Thyroid gland (tissue), 4 donors: ENCODE measurements at places on chromosomes 3 and 15. TPM values are rescaled to one million over a fixed set of nuclear protein-coding genes. Genes with fewer than 3 reads are reported as not detected.

Gene SPATA12
- total RNA-seq = not detected

Gene MASP1
- 6.2 TPM for total RNA-seq

- H3K27ac ChIP-seq = peak overlapping the region; percentile 14
- H3K27me3 ChIP-seq = no peaks in the 10 kb centered on the region
- H3K4me3 ChIP-seq = no peak overlapping the region
- H3K36me3 ChIP-seq = no peaks in the 10 kb centered on the region
These were observed 66.0 kb downstream of the FLNB start for GRCh38 chr3:58074116-58074715.

GRCh38 chr3:26474706-26475105 lies 147.9 kb upstream of the LRRC3B start:
- no peak overlapping the region for H3K27ac ChIP-seq
- H3K27me3 ChIP-seq = no peaks in the 10 kb centered on the region
- H3K4me1 ChIP-seq = no peaks in the 10 kb centered on the region
- H3K36me3 ChIP-seq = no peaks in the 10 kb centered on the region

- DNase-seq = no peak
- no peaks in the 10 kb centered on the region for H3K36me3 ChIP-seq
- H3K4me1 ChIP-seq = no peaks in the 10 kb centered on the region
These were observed 93.0 kb downstream of the CADM2 start for GRCh38 chr3:85051786-85052185.
